Activated CD4-positive, alpha-beta T cell treated with anti-CD3 and anti-CD28 coated beads for 1 hour (primary cell): ENCODE measurements at places on chromosomes 3 and 15.
A peak's percentile ranks its signal among the peaks of the same experiment; 100 is the strongest.

DNA sequence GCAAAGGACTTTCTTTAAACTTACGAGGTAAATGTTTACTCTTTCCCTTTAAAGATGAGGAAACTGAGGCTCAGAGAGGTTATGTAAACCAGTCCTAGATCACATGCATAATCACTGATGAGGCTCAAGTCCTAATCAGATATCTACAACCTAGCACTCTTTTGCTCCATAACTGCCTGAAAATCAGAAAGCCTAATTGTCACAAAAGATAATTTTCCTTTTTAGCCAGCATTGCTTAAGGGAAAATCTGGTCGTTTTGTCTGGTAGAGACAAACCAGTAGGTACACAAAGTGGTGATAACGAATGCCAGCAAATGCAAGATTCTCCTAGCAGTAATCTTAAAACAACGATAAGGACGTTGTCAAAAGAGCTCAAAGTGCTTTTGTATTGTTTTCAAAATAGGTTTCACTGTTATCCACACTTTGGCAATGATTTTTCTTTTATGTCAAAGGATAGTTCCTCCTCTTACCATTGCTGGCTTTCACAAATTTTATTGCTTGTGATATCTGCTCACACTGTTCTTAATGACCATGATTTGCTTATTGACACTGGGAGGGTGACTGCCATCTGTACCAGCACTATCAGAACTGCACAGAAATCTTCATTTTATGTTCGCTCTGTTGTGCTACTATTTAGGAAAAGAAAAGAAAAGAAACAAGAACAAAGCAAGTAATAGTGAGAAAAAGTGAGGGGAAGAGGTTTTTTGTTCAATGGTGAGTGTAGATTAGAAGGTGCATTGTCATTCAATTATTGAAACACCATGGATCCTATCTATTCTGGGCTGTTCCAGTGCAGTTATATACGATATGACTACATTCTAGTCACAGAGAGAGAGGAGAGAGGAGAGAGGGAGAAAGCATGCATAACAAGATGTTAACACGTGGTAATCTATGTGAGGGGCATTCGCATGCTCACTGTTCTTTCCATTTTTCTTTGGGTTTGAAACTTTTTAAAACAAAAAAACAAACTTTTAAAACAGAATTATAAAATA lies 13.7 kb downstream of the IQCH start:
- DNase-seq, result no peak

- DNase-seq, result no peak
These were observed 105.6 kb downstream of the GTPBP8 start for GRCh38 chr3:113096188-113096892.

DNA sequence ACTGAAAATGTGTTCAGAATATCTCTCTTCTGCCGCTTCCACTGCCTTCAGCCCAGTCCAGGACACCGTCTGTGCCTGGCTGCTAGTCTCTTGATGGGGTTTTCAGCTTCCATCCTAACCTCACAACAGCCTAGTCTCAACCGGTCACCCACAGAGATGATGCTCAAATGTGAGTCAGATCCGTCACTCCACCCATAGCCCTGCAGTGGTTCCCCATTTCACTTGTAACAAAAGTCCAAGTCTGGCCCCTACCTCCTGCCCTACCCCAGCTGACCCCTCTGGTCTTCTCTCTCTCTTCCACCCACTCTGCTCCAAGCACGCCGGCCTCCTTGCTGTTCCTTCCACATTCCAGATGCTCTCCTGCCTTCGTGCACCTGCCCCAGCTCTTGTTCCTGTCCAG lies 68.1 kb downstream of the PPARG start:
- DNase-seq, result no peak

DNA sequence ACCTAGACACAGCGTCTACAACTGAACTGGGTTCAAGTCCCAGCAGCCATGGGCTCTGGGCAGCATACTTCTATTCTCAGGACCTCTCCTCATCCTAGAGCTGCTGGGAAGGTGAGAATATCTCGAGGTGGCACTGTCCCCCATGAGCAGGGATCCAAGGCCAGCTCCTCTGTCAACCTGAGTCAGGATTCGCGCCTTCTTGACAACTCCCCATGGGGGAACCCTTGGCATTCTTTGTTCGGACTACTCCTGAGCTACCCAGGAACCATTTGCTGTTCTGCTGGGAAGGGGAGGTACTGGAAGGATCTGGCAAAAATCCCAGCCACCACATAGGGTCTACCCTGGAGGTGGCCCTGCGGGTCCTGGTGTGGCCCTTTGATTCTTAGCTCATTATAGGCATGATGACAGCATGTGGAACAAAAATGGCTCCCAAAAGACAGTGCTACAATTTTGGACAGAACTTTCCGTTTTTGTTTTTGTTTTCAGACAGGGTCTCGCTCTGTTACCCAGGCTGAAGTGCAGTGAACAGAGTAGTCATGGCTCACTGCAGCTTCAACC lies 22.3 kb downstream of the PLXNB1 start:
- DNase-seq, result peak; percentile 1

- DNase-seq, result no peak
These were observed 5.4 kb downstream of the ANPEP start for GRCh38 chr15:89809093-89809786.

DNA sequence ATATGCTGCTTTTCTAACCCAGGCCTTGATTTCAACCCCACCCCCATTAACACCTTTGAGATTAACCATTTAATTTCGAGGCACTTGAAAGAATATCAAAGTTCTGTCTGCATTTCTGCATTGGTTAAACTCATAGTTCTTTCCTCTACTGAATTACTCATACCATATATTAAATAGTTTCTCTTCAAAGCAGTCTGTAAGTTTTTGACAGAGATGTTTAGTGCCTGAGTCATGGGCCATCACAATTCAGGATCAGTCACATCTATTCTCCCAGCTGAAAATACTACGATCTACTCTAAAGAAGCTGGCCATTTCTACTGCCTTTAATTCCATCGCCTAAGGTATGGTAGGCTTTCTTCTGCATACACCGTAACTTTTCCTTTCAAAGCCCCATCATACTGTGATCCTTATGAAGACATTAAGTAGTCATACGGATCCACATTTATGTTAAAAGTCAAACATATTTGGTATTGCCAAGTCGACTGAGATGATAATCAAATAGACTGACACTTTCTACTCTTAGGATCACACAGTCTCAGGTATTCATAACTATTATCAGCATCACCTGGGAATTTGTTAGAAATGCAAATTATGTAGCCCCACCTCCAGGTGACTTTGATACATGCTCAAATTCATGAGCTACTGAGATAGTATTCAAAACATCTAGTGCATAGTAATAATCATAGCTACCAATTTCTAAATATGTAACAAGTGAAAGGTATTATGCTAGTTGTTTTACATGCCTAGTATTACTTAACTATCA lies 489.4 kb upstream of the IL12A start:
- no peak for DNase-seq
